Body of pancreas (tissue), 4 donors: ENCODE measurements at places on chromosomes 11 and 22.

GRCh38 chr11:88266919-88267318 lies 70.6 kb downstream of the CTSC start:
- DNase-seq = no peak

- no peak for DNase-seq
These were observed 2.9 kb upstream of the LRRC32 start for GRCh38 chr11:76673176-76674142.

GRCh38 chr22:32700191-32700882 lies 101.2 kb upstream of the TIMP3 start:
- no peak for DNase-seq

DNA sequence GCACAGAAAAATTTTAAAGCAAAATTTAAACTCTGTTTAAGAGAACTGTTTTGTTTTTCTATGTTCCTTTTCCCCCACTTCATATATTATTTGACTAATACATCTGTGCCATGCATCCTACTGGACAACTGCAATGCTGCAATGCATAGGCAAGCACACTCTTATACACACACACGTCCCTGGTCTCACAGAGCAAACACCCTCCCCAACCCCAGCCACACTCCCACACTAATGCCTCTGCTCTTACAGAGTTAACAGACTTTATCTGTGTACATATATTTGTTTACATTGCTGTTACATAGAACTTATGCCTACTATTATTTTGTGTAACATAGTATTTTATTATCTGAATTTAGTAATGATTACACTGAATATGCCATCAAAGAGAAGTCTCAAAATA lies 25.5 kb upstream of the CTSC start:
- no peak for DNase-seq

- no peak for DNase-seq
These were observed 54.2 kb downstream of the RDX start for GRCh38 chr11:110242188-110242587.

GRCh38 chr11:116832350-116833290 lies 2.9 kb downstream of the APOC3 start:
- peak; percentile 57 for DNase-seq
